ENCODE measurements at places on chromosomes 6 and 20.

DNA sequence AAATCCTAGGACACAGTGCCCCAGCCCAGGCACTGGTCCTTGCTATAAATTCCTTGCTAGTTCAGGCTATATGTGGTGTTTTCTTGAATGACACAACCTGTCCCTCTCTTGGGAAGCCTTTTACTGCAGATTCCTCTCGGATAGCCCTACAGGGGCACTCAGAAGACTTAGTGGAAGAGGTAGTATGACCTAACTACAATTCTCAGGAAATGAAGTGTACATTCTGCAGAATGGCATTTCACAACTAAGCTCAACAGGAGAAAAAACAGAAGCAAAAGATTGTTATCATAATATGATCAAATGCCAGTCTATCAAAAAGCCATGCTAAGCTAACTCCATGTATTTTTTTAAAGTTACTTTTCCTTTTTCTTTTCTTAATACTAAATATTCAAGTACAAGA lies 66.3 kb upstream of the FBXL4 start:
- no peak for DNase-seq

- DNase-seq = no peak
These were observed 33.6 kb downstream of the CTCFL start for GRCh38 chr20:57491373-57491772.

DNA sequence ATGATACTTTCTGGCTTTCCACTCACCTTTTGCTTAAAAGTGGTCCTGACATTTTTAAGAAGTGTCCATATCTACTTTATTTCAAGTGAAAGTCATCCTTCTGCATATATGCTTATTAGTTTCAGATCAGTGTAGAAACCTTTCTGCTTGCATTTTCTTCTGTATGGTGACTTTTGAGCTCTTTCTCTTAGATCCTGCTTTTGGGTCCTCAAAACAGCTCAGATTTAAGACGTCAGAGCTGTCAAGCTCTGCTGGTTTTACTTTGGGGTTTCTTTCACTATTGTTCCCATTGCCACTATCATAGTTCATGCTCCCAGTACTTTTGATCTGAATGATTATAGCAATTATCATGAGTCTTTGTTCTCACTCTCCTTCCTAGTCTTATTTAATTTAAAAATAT lies 41.7 kb downstream of the BCKDHB start:
- no peak for DNase-seq

DNA sequence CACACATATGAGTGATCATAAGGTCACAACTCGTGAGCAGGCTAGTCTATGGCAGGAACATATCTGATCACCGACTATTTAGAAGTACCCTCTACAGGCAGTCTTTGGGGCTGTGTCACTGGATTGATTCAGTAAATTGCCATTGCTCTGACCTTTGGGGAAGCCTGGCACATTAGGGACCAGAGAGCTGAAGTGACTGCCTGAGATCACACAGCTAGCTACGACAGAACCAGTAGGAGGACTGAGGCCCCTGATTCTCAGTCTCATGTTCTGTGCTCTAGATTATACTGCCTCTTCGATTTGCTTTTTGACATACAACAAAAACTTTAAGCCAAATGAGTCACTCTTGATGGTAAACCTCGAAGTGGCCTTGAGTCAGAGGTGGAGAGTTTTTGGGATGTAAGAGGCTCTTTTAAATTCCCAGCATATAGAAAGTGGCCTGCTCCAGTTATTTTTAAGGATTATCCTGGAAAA lies 247.5 kb upstream of the SUPT3H start:
- DNase-seq = no peak

DNA sequence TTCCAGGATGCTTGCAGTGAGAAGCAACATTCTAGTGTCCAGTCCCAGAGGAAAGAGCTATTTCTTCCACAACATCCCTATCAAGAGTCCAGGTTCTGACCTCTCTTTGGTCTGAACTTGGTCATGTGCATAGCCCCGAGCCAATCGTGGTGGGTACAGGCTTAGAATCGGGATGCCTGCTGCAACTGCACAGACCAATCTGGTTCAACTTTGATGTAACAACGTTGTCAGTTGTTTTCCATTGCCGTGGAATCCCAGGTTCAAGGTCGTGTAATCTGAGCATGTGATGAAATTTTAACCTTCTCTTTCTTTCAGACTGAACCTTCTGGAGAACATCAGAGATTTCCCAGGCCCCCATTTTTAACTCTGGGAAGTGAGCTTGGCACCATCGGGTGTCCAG lies 130.5 kb downstream of the ANKRD60 start:
- DNase-seq = no peak

DNA sequence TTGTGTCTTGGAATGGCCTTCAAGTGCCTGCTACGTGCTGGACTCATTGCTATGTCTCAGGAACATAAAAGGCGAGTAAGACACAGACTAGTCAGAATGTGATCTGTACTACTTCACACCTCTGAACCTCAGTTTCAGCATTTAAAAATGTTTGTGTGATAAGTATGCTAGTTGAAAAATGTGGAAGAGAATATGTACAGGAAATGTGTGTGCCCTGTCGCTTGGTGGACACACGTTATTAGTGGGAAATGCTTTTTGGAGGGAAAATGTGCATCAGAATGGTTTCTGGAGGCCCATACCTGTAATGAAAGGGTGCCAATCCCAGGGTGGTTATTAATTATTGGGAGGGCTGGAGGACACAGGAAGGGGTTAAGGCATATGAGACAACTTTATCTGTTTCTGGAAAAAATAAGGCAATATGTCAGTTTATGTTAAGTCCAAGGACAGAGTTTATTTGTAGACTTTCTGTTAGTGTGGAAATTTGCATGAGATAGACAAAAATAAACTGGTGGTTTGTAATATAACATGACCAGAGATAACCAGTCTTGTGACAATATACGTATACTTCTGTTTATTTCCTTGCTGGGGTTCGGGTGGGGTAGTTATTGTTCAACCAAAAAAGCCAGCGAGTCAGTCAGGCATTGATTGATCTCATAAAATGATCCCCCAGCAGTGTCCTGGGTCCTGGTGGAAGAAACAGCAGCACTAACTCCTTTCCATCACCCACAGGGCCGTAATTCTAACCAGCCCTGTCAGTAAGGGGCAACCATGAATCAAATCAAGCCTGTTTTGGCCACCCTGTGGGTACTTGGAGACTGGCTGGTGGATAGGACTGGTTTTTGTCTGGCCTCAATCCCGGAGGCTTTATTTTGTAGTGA lies 117.9 kb downstream of the JARID2 start:
- no peak for DNase-seq

DNA sequence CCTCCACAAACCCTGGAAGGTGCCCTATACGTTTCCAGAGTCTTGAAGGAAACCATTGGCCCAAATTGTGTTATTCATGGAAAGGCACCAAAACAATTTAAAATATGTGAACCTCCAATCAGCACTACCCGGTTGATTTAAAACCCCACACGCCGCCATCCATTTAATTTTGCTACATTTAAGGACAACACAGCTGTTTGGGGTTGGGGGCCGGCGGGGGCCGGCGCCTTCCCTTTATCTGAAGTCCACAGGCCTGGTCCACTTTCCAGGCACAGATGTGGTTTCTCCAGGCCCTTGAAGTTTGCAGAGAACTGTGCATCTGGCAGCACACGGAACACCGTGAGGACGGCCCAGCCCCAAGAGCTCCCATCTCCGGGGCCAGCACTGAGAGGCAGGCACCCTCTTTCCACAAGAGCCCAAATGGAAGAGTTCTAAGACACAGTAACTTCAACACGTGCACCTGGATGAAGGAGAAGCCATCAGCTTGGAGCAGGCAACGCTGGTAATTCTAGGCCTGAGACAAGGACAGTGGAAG lies 16.8 kb upstream of the FRMD1 start:
- DNase-seq = no peak

DNA sequence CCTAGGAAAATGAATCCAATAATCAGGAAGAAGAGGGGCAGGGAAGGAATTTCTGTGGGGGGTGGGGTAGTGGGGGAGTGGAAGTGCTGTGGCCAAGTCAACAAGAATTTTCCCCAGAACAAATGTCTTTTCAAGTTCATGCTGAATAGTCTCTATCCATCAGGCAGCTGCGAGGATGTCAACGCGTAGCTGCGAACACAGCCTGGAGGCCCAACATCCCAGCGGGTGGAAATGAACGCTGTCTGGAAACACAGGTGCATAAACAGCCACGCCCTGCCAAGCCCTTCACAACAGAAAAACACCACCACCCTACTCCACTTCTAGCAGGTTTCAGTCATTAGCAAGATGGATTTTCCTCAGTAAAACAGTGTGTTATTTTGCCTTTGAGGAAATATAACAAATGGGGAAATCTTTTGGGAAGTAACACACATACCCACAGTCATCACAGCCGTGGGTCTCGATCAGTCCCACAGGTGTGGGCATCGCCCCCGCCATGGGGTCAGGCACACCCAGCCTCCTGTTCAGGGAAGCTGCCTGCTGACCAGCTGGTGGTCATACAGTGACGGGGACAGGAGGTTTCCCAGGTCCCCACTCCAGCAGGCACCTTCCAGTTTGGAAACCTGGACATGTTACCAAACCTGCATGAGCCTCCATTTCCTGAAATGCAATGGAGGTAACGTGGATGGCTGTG lies 112.1 kb upstream of the THBS2 start:
- DNase-seq = no peak

GRCh38 chr6:3281631-3282475 lies 23.1 kb downstream of the PSMG4 start:
- no peak for DNase-seq

DNA sequence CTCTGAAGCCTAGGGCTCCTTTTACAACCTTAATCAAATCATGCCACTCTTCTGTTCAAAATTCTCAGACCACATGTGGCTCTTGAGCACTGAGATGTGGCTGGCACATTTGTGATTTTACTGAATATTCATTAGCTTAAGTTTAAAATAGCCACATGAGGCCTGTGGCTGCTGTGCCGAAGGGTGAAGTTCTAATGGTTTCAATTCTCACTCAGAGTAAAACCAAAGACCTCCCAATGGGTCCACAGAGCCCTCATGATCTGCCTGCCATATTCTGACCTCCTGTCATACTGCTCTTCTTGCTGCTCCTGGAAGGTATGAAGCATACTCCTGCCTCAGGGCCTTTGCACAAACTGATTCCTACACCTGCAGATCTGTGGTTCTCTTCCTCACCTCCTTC lies 7.8 kb upstream of the CST3 start:
- DNase-seq = no peak

DNA sequence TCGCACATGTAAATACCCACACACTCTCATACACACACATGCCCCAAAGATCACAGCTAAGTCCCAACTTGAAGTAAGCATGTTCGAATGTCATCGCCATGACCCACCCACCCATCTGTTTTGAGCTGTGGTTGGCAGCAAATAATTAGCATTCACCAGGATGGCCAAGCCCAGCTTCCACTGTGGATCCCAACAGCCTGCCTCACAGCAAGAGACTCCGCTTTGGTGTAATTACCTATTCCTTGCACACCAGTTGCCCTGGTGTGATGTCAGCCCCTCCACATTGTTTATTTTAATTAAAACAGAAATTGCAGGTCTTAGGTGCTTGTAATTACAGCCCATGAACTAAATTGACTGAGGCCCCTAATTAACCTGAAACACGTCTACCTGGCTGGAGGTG lies 81.1 kb downstream of the MAFB start:
- DNase-seq = no peak

DNA sequence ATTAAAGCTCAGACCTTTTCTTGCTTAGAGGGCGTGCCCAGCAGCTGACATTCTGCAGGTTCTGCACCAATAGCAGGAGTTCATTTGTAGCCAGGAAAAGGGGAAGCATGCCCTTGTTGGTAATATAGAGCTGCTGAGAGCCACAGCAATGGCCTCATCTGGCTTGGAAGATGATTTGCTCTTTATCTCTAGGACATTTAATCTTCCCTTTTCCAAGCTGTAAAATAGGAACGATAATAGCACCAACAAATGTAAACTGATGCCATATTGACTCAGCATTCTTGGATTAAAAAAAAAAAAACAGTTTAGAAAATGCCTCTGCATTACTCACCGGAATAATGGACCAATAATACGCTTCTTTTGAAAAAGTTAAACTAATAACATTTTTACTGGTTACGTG lies 93.4 kb upstream of the SLC2A12 start:
- no peak for DNase-seq

DNA sequence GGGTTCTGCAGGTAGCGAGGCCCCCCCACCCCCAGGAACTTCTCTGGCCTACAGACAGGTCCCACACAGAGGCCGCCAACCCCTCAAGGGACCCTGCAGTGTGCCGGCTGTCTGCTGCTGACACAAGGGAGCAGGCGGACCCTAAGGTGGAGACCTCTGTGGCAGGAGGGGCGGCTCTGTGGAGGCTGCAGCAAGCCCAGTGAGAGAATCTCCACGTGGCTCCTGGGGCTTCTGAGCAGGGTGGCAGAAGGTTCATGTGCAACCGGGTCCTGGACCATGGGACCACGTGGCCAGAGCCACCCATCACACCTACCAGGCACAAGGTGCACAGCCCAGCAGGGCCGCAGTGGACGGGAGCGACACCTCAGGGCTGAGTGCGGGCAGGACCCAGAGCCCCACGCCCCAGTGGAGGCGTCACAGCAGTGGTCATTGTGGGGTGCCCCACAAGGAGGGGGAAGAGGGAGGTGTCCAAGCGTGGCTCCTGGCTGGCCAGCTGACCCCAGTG lies 4.3 kb downstream of the ARFRP1 start:
- no peak for DNase-seq

- DNase-seq = no peak
These were observed 113.9 kb upstream of the ZNF217 start for GRCh38 chr20:53707371-53708055.

DNA sequence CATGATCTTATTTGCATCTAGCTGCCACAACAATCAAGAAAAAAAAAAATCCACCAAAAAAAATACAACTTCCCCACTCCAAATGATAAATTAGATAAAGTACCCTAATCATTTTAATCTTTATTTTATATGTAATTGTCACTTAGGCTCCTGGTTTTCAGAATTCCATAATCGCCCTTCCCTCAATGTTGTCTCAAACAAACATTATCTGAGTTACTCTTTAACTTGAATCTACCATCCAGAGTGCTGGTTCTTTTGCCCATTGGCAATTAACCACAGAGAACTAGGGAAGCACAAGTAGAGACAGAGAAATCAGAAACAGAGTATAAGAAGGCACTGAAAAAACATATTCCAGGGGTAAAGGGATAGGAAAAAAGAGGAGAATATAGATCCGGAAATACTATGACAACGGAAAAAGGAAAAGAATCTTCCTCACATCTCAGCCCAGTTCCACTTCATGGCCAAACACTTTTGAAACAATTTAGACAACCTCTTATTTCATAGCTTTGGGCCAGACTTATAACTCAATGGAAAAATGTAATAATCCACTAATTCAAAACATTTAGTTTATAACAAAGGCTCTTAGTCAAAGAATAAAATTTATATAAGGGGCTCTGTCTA lies 861 bp upstream of the NHSL1 start:
- DNase-seq = no peak

- no peak for DNase-seq
These were observed 633 bp downstream of the RPRD1B start for GRCh38 chr20:38034108-38034649.

- no peak for DNase-seq
These were observed 89.1 kb downstream of the FUT9 start for GRCh38 chr6:96104910-96105309.
